Stimulated activated CD8-positive, alpha-beta memory T cell treated with anti-CD3 and anti-CD28 coated beads, Interleukin-4, amount 100 ng/mL, for 48 hours (primary cell): ENCODE measurements at places on chromosomes 3 and 15.
A peak's percentile ranks its signal among the peaks of the same experiment; 100 is the strongest.

GRCh38 chr3:172676196-172676922 lies 34.5 kb downstream of the NCEH1 start:
- DNase-seq = no peak

GRCh38 chr3:38544926-38545325 lies 48.8 kb downstream of the EXOG start:
- no peak for DNase-seq

DNA sequence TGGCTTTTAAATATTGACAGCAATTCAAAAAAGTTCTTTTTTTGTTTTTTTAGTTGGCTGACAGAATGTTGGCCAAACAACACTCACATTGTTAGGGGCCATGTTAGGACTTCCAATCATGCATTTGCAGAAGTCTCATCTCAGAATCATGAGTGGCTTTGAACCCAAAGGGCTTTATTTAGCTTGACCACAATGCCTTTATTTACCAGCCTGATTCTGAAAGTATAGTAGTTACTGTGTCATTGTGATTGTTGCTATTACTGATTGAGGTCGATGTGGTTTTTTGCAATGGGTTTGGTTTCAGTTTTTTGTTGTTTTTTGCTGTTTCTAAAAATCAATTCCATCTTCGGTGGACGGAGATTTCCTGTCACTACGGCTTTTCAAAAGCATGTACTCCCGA lies 7.2 kb downstream of the GLDN start:
- no peak for DNase-seq

DNA sequence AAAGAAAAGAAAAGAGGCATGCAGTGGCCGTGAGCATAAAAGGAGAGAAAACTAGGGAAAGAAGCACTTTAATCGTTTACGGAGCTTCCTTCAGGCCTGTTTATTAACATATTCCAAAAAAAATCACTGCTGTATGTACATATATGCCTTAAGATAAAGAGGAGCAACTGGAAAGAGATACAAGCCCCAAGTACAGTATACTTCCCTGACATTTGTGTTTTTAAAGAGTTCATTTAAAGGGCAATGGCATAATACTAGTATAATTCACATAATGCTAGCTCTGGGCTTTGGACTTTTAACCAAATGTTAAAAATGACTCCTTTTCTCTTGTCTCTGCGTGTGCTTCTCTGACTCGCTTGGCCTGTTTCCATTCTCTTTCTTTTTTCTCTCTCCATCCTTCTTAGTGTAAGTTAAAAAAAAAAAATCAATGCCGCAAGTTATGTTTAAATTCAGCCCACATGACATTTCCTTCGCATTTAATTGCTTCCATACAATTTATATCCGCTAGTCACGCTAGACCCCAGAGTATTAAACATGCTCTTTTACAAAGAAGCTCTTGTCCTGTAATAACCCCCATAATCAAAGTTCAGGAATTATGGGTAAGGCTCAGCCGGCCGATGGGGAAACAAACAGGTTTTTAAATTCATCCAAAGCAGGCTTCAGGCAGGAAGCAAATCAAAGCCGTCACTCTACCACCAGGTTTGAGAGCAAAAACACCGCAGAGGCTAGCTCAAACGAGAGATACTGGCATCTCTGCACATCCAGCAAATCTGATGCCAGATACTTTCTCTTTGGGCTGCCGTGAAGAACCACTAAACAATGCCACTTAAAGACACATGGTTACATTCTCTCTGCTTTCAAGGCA lies 19.4 kb downstream of the WWTR1 start:
- no peak for DNase-seq

DNA sequence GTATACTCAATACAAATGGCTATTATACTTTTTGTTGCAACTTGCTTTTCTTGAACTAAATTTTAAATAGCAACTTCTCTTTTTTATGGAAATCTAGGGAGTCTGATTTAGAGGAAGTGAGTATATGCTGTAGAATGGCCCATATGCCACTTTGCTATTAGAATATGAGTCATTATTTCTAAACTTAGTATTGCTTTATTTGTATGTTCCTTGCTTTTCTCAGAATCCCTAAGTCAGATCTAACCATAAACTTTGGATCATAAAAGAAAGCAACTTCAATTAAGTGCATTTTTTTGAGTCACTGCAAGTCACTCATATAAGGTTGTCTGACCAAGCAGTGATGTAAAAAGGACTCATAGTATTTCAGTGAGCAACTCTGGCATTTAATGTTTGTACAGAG lies 17.5 kb upstream of the SPTSSB start:
- DNase-seq = no peak

DNA sequence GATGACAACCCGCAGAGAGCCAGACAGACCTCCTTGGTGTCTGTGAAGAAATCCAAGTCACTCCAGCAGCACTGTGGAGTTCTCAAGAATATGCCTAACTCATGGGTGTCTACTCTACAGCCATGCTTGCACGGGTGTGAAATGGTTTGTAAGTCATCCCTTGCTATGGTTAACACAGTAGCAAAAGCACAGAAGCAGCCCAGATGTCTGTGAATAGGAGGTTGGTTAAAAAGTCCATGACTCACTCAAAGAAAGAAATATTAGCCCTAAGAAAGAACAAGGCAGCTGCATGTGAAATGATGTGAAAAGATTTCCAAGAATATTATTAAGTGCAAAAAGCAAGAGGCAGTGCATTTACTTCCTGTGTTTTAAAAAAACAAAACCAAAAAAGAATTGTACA lies 12.1 kb upstream of the LIMD1 start:
- no peak for DNase-seq

- DNase-seq = no peak
Measured at GRCh38 chr3:27358372-27358771, 10.8 kb downstream of the NEK10 start.

GRCh38 chr15:54159012-54159411 lies 180.8 kb downstream of the UNC13C start:
- DNase-seq = no peak

DNA sequence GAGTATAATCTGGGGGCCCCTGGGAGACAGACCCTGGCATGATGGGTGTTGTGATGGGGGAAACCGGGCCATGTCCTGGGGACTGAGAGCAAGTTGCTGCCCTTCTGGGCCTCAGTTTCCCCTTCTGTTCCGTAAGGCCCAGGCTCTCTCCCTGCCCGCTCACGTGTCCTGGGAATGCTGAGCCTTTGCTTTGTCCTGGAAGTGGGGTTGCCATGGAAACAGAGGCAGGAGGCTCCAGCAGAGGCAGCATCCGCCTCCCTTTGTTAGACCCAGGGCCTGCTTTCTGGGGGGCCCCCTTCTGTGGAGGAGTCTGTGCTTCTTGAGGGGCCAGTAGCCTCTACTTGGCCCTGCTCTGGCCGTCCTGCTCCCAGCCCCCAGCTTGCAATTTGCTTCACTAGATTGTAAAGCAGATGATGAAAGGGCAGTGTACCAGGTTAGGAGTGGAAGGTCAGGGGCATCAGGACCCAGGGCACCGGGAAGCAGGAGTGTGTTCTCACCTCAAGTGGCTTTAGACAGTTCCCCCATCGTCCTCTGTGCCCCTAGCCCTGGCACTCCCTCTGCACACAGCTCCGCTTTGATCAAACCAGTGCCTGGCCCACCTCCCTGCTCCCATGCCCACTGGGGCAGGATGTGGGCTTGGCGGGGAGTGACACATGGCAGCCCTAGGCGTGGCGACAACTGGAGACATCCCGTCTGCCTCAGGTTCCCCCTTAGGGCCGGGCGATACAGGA lies 105.6 kb downstream of the FBLN2 start:
- DNase-seq = peak; percentile 47

DNA sequence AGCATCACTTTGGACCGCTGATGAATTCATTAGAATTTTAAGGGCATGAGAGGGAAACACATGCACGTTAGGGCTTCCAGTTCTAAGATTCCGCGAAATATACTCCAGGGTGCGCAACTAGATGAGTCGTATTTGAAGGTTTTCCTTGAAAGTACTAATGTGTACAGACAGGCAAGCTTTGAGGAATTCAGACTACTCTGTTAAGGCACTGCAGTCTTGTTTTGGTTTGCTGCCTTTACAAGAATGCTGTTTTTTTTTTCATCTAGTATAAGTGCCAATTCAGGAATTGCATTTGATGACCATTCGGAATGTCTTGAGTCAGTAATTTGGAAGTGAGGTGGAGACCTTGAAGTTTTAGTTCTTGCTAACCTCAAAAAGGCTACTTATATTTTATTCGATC lies 19.1 kb downstream of the TRNT1 start:
- no peak for DNase-seq

- DNase-seq = no peak
Measured at GRCh38 chr15:42914728-42915497, 5.7 kb downstream of the TTBK2 start.

DNA sequence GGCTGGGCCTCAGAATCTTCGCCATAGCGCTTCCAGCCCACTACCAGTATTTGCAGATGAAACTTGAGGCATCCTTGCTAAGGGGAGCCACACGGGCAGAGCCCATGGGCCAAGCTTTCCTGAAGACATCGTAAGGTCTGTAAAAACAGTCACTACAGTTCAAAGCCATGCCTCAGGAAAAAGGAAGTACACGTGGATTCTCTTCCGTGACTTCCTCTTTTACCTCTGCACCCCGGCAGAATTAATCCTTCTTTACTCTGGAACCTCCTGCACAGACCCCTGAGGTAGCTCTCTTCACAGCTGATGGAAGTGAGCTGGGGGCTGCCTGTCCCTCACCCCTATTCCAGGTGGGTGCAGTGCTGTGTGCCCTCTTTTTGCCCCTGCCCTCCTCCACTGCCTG lies 129.2 kb downstream of the CHDH start:
- DNase-seq = no peak

DNA sequence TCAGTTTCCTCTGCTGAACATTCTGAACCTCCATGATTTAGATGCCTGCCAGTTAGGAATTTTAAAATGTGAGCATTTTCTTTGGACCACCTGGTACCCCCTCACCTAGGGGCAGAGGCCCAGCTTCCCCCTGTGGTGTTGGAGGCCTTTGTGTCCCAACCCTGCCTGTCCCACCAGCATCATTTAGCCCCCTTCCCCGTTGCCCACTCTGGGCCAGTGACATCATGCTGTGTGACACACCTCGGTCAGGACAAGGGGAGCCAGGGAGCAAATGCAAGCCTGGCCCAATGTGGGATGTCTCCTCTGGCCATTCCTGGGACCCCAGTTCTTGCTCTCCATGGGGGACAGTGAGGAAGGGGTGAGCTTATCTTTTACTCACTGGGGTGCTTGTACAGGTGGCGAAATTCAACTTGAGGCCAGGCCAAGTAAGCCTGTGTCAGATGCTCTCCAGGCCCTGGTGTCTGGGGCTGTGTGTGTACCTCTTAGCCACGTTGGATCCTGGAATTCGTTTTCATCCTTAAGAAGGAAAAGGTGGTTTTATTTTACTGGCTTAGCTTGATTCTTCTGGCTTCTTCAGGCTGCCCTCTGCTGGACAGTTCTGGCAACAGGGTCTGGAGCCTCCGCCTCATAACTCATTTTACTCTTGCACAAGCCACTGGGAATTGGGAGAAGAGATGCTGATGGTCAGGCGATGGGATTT lies 49.7 kb upstream of the MYZAP start:
- peak; percentile 59 for DNase-seq

GRCh38 chr3:129123314-129124060 lies 1.9 kb upstream of the RAB43 start:
- DNase-seq = no peak

DNA sequence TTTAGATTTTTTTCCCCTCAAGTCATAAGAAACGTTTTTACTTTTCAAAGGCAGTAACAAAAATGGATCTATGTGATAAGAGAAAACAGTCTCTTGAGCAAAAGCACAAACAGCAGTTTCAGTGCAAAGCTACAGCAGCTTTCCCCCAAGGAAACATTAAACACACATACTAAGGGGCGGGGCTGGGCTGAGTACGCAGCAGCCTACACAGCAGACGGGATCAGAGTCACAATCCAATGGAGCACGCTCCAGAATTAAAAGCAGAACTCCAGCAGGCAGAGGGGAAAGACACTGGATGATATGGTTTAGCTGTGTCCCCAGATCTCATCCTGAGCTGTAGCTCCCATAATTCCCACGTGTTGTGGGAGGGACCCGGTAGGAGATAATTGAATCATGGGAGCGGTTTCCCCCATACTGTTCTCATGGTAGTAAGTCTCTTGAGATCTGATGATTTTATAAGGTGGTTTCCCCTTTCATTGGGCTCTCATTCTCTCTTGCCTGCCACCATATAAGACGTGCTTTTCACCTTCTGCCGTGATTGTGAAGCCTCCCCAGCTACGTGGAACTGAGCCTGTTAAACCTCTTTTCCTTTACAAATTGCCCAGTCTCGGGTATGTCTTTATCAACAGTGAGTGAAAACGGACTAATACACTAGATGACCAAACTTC lies 116.2 kb upstream of the SLCO3A1 start:
- no peak for DNase-seq

- no peak for DNase-seq
Measured at GRCh38 chr3:37920156-37920699, 58.5 kb downstream of the CTDSPL start.

- no peak for DNase-seq
Measured at GRCh38 chr3:120801484-120801883, 58.9 kb downstream of the GTF2E1 start.

GRCh38 chr3:179897231-179897630 lies 139.5 kb downstream of the PEX5L start:
- DNase-seq = no peak

- no peak for DNase-seq
Measured at GRCh38 chr3:185175370-185175987, 22.6 kb upstream of the C3orf70 start.

DNA sequence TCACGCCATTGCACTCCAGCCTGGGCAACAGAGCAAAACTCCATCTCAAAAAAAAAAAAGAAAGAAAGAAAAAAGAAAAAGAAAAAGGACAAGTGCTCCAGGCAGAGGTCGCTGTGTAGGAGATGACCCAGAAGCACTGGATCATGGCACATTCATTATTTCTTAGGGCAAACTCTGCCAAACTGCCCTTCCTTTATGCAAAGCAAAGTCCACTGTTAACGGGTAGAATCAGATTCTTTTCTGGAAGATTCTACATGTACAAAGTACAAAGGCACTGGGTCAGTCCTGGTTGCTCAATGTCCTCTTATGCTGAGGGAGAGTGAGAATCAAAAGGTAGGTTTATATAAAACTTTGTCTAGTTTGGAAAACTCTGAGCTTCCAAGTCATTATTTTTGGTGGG lies 144.9 kb downstream of the FEZF2 start:
- no peak for DNase-seq

DNA sequence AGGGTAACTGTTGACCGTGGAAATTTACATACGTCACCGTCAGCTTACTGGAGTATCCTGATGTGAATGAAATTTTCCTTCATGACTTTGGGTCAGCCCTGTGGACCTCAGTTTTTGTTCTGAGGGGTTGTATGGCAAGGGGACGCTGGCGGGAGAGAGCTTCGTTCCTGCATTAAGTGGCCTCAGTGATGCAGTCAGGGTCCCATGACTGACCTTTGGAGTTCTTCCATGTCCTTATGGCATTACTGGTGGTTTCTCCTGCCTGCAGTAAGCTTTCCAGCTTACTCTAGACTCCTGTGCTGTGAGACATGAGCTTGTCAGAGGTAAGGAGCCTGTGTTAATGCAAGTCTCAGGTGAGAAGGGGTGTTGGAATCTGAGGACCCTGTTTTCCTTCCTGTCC lies 1.8 kb downstream of the CD276 start:
- DNase-seq = no peak

DNA sequence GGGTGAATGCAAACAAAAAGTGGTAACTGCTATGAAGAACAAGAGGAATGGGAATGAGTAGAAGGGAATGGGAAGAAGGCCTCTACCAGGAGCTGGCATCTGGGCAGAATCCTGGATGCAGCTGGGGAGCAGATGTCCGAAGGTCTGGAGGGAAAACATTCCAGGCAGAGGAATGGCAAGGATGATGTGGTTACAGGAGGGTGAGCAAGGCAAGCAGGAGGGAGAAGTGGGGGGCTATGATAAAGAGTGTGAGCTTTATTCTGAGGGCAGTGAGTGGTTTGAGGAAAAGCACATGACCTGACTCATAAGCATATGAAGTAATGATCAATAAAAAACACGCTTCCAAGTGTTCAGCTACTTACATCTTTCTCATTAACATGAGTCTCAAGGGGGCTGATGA lies 17.1 kb downstream of the SKIC8 start:
- DNase-seq = no peak
